Left renal pelvis (tissue), 4 donors: ENCODE measurements at places on chromosomes 3 and 15. TPM values are rescaled to one million over a fixed set of nuclear protein-coding genes. Genes with fewer than 3 reads are reported as not detected.

WDR93 gene
- 0.38 TPM for polyA plus RNA-seq

FILIP1L gene
- 13.1 TPM for polyA plus RNA-seq

PLSCR2 gene
- 1.1 TPM for polyA plus RNA-seq

DPPA2 gene
- polyA plus RNA-seq, result 0.85 TPM

HIGD2B gene
- not detected for polyA plus RNA-seq

MUC13 gene
- polyA plus RNA-seq, result not detected

FBXO40 gene
- polyA plus RNA-seq, result not detected

DLL4 gene
- 8.3 TPM for polyA plus RNA-seq

TMCC1 gene
- polyA plus RNA-seq, result 24.7 TPM

DNA sequence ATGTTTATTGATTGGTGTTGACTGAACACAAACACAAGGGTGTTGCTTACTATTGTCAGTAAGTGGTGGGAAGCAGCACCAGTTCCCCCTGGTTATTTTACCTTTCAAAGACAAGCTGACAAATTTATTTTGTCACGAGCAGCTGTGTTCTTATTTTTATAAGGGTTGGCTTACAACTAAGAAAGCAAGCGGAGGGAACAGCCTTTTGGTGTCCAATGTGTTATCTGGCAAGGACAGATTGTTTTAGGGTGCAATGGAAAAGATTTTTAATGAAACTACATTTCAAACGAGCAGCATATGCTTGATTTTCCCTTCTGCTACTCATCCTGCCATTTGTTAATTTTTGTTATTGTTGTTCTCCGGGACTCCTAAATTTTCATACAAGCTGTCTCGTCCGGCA, 920.6 kb upstream of the CFAP20DC start:
- no peak for DNase-seq

- DNase-seq, result no peak
Observed at GRCh38 chr3:124800076-124800475, 69.8 kb downstream of the UMPS start.

- no peak for DNase-seq
Observed at GRCh38 chr3:47197287-47197686, 33.4 kb upstream of the SETD2 start.

- no peak for DNase-seq
Observed at GRCh38 chr3:140311428-140311827, 366.4 kb upstream of the TRIM42 start.

DNA sequence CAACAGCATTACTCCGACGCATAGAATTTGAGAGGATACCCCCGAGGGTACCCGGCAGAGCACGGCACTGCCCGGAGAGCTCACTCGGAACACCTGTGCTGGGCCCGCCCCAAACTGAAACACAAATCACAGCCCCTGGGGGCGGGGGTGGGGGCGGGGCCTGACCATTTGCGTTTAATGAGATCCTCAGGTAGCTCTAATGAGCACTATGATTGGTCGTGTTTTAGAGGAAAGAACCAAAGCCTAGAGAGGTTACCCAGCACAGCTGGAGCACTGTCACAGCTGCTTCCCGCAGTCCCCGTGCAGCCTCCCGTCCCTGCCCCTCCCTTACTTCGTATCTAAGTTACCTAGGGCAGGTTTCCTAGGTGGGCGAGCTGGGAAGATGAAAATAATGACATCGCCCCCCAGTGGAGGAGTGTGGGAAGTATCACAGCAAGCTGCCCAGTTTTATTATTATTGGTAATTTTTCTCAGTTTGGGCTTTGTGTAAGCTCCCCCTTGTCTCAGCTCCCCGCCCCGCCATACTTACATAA, 187.1 kb downstream of the PDE8A start:
- no peak for DNase-seq

GRCh38 chr15:87907676-87908446, 348.7 kb downstream of the NTRK3 start:
- no peak for DNase-seq

DNA sequence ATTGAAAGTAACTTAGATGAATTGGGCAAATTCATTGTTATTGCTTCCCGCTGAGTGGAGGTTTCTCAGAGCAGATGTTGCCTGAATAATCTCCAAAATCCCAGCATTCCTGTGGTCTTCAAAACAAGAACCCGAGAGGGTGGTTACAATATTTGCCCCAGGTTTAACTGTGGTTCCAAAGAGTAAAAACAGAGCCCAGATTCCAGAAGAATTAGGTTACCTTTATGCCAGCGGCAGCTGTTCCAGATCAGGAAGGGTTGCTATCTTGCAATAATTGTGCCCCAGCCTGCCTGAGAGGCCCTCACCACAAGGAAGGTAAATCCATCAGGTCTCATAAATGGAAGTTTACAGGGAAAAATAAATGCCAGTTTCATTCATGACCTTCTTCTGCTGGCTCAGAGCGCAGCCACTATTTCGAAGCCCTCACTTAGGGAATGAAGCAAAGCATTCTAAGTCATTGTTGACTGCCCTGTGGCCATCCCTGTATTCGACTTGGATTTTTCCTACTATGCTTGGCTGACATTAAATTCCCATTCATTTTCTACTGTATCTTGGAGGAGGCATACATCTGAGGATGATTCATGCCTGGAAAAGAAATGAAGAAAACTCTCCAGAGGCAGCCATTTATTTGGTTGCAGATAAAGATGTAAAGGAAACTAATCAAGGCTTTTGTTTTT, 54.6 kb downstream of the SSUH2 start:
- no peak for DNase-seq

GRCh38 chr3:36678216-36679013, 85.9 kb downstream of the DCLK3 start:
- no peak for DNase-seq

DNA sequence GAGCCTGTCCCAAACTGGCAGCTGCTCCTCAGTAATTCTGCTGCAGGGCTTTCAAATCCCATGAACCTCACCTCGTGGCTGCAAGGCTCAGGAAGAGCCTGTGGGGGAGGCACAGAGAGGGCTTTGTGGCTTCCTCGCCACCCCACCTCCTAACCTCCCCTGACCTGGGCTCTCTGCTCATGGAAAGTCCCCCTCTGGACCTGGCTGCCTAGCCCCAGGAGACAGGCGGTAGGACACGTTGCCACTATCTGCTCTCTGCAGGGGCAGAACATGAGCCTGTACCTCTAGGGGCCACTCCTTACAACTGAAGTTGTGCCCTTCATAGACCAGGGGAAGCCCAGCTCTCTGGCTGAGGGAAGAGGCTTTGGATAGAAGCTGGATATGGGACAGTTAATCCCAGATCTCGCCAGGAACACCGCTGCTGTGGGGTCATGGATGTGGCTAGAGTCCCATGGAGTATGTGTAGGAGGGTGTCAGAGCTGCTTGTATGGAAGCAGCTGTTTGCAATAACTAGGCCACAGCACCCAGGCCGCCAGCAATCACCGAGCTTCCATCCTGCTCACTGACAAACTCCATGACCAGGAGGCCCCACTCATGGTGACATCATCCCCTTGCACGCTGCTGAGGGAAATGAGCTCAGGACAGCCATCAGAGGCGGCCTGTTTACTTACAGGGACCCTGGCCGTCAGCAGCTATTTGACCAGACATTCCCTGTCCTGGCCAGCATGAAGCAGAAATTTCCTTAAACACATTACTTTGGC, 34.0 kb upstream of the CILP start:
- no peak for DNase-seq

DNA sequence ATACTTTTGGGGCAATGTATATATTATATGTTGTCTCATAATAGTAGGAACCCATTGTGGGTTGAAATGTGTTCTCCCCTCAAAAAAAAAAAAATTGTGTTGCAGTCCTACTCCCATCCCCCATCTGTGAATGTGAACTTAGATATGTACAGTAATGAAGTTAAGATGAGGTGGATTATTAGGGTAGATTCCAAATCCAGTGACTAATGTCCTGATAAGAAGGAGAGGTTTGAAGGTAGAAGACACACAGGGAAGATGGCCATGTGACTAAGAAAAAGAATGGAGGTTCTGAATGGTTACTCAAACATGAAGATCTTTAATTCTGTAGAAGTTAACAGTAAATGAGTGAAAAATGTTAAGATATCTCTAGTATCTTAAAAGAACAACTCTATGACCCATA, 3.0 kb upstream of the ATOSA start:
- no peak for DNase-seq

GRCh38 chr3:171875923-171876412, 32.8 kb downstream of the TMEM212 start:
- DNase-seq, result no peak

- no peak for DNase-seq
Observed at GRCh38 chr3:19147905-19148767, at the start of gene KCNH8. TSS of gene KCNH8 (plus strand) at chr3:19148510. CDS start at chr3:19148720, 210 bp downstream.

- no peak for DNase-seq
Observed at GRCh38 chr3:195838714-195839113, 27.0 kb upstream of the MUC4 start.

DNA sequence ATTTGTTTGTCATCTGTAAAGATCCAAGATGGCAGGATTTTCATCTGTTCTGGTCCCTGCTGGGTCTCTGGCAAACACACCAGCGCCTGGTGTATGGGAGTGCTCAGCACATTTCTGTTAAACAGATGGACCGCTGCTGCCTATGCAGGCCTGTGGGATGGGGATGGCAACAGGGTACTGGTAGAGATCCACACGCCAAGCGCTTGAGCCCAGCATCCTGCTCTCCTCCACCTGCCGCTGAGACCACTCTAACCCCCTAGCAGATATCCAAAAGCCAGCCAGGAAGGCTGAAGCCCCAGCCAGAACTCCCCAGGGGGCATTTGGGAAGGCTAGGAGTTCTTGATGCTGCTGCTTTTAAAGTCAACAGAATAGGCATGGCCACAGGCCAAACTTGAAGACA, 31.7 kb downstream of the ZNF445 start:
- DNase-seq, result no peak

DNA sequence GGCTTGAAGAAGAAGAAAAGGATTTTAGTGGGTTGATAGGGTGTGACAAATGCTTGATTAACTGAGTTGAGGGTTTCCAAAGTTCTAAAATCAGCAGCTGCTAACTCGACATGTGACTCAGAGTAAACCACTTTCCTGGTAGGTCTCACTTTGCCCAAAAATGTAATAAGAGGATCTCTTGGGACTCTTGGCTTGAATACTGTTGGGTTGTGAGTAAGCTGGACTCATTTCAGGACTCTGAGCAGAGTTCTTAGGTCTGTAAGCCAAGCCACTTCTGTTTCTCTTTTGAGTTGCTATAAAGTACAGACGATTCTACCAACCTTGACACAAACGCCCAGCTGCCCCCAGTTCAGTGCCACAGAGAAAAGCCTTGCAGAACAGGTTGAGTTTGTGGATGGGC, 241.1 kb downstream of the ZNF621 start:
- no peak for DNase-seq

- no peak for DNase-seq
Observed at GRCh38 chr3:99066863-99067262, 165.4 kb upstream of the DCBLD2 start.

- DNase-seq, result no peak
Observed at GRCh38 chr3:51297333-51297732, 87.8 kb upstream of the MANF start.

DNA sequence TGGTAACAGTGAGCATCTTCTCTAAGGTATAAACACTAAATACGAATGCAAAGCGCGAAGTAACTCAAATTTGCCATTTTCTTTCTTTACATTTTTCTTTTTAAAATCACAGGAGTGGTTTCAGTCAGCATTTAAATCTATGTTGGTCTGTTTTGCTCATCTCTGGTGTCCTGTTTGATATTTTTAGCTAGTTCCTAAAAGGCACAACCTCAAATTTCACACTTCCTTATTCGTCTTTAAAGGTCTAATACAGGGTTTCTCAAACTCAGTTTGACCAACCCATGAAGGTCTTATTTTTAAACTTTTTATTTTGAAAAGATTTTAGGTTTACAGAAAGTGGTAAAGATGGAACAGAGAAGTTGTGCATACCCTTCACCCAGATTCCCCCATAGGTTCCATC, 201.1 kb downstream of the MAGI1 start:
- DNase-seq, result no peak

DNA sequence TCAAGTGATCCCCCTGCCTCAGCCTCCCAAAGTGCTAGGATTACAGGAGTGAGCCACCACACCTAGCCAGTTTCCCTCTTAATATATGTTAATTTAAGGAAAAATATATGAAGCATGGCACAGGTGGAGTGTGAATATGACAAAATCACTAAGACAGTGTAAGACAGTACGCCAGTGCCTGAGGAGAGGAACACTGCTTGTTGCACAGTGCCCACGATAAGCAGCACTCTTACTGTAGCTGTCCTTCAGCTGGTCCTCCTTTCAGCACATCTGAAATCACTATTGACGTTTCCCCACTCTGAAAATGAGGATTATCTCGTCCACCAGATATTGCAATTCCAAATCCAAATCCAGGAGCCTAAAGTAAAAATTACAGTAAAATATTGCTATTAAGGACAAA, 49.3 kb downstream of the TJP1 start:
- no peak for DNase-seq

- DNase-seq, result no peak
Observed at GRCh38 chr3:158355623-158356588, 215.1 kb upstream of the MLF1 start.

GRCh38 chr3:171155122-171155700, 128.7 kb upstream of the SLC2A2 start:
- DNase-seq, result no peak

DNA sequence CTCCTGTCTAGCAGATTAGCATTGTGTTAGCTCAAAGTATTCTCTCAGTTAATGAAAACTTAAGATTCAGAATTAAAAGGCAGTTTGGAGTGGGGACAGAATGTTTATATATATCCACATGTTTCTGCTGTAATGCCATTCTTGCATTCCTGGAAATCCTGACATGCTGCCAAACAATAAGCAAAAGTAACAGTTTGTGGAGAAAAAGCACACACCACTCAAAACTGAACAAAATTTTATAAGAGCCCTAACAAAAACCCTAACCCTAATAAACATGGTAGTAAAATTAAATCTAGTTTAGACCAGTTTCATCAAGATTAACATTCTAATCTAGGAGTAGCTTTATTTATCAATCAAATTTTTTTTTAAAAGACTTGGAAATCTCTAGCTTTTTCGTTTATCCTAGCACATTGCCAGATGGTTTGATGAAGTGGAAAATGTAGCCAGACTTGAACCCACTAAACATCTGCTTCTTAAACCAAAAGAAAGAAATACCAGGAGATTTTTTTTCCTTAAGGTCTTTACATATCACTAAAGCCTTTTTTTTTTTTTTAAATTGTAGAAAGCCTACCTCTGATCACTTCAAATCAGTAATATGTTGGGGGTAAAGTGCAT, 3.7 kb downstream of the TCAIM start:
- DNase-seq, result no peak

DNA sequence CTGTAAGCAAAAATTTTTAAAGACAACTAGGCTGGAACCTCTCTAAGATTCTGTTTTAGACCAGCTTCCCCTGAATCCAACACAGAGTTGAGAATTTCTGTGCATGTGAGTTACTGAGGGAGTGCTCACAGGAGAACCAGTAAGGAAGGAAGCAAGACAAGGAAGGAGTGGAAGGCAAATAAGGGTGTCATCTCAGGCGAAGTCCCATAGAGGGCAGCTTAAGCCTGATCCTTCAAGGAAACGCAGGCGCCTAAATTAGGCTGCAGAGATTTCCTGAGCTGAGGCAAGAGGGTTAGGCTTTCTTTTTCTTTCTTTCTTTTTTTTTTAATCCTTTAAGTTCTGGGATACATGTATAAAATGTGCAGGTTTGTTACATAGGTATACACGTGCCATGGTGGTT, 36.2 kb upstream of the COL6A6 start:
- DNase-seq, result peak; percentile 20

GRCh38 chr15:70702584-70702983, 60.8 kb downstream of the UACA start:
- DNase-seq, result no peak
